ENCODE measurements at places on chromosomes 16 and 17.

DNA sequence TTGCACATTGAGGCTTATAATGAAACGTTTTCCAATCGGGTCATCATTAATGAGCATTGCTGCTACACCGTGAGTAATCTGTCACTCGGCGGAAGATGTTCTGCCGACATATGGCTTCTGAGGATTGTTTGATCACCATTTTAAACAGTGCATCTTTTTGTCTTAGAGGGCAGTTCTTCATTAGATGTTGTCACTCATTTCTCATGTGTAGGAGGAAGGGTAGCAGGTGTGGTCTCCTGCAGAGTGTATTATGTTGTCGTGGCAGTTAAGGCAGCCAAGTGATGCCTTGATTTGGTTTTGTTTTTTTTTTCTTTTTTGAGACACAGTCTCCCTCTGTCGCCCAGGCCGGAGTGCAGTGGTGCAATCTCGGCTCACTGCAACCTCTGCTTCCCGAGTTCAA, 50.5 kb downstream of the SEC14L1 start:
- no peak for DNase-seq

DNA sequence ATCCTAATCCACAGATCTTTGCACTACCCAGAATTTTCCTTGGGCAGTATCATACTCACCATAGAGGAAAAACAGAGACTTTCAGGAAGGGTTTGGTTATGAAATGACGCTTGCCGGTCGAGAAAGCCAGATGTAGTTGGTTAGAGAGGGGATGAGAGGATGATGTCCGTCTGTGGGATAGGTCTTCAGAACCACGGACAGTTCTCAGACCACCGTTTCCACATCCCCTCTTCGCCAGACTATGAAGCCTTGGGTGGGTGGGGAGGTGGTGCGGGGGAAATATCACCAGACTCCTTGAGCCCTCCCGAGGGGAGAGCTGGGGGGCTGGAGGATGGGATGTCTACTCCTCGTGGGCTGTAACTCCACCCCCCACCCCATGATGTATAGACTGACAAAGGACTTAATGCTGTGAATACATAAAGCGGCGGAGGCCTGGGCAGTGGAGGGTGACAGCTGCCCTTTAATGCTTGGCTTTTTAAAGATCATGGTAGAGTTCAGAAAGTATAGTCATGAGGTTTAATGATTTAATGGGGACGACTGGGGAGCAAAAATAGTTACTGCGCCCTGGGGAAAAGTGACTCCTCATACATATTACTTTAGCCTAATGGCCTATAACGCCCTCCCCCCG, 96.6 kb downstream of the MRM1 start:
- DNase-seq, result no peak

DNA sequence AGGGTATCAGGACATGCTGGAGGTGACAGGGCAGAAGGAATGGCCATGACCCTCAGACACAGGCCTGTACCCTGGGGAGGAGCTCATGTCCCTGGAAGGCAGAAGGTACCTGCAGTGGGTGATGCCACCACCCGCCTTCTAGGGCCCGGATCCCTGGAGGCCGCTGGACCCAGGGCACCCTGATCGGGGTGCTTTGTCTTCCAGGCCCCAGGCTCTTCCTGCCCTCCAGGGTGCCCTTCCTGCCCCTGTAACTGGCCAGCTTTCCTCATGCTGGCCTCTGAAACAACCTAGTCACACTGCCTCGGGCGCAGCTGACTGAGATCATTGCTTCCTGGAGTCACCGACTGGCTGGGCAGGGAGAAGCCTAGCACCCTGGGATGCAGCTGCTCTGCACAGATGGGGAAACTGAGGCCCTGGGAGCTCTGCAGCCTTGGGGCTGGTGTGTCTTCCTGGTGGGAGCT, 5.8 kb downstream of the ADCY7 start:
- DNase-seq, result no peak

- no peak for DNase-seq
Measured at GRCh38 chr16:84357191-84357651, 11.1 kb upstream of the ATP2C2 start.

GRCh38 chr17:56608944-56609343, 15.4 kb downstream of the NOG start:
- DNase-seq, result no peak

GRCh38 chr16:4179020-4179419, 62.8 kb upstream of the ADCY9 start:
- no peak for DNase-seq

- no peak for DNase-seq
Measured at GRCh38 chr16:12314653-12315185, 338.2 kb downstream of the SNX29 start.

GRCh38 chr17:32565401-32565800, 78.6 kb downstream of the CDK5R1 start:
- no peak for DNase-seq
